ENCODE measurements at places on chromosomes 3 and 15.

- no peak for DNase-seq
Observed at GRCh38 chr3:27171113-27171512, 198.1 kb downstream of the NEK10 start.

DNA sequence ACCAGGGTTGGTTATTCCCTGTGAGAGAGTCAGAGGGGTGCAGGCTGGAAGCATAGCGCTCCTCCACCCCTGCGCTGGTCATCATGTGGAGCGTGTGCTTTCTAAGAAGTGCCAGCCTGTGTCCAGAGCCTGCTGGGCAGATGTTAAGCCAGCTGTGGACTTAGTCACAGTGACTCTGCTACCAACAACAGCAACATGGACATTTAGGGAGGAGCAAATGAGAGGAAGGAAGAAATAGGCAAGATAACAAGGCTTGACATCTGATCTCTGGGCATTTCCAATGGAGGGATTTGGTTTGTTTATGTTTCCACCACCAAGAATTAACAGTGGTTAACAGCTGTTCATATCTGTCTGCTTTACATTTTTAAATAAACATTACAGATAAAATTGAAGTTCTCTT is 36.4 kb upstream of the MYZAP start:
- no peak for DNase-seq

DNA sequence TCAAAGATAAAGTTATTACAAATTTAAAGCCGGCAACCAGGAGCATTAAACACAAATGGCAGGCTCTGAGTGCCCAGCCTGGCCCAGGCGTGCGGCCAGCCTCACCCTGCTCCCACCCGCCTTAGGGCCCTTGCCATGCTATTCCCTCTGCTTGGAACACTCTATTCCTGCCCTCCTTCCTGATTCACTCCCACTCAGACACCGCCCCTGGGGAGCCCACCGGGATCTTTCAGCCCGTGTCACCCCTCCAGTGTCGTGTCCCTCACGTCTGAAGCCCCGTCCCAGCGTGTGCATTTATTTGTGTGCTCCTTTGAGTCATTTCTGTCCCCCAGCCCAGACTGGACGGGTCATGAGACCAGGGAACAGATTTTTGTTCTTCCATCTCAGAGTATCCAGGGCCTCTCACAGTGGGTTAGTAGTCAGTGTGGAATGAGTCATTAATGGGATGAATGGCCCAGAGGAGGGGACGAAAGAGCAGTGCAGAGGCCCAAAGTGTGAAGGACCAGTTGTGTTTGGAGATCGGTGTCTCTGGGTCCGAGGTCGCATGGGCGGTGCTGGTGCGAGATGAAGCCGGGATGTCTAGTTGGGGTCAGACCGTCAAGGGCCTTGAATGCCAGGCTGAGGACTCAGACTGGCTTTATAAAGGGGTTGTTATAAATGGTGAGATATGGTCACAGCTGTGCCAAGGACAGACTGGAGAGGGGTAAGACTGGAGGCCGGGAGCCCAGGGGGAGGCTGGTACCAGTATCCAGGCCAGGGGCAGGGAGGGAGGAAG is 58.9 kb upstream of the SLC6A6 start:
- DNase-seq, result no peak

DNA sequence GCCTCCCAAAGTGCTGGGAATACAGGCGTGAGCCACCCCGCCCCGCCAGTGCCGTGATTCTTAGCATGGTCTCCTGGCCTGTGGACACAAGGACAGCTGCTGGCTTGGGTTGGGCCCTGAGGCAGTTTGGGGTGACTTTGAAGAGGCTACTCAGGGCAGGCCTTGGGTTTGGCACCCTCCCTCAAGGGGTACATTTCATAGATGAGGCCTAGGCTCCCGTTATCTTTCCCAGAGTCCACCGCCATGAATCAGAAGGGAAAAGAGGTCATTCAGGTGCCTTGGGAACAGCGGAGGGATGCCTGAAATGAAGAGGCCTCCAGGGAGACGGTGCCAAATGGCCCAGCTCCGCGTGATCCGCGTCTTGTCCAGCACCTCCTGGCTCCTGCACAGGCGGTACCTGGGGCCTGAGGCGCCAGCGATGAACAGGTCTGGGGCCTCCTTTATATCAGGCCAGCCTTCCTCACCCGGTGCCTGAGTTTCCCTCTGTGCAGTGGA is 9.3 kb downstream of the GNAI2 start:
- DNase-seq, result no peak

GRCh38 chr3:76047368-76047767 is 262.0 kb upstream of the ZNF717 start:
- DNase-seq, result no peak

- no peak for DNase-seq
Observed at GRCh38 chr15:39345176-39345575, 235.7 kb upstream of the THBS1 start.

- DNase-seq, result no peak
Observed at GRCh38 chr3:174529298-174529697, 329.8 kb upstream of the NAALADL2 start.

All from NCI-H1694 (cell line).